ENCODE measurements at places on chromosomes 2 and 18.

DNA sequence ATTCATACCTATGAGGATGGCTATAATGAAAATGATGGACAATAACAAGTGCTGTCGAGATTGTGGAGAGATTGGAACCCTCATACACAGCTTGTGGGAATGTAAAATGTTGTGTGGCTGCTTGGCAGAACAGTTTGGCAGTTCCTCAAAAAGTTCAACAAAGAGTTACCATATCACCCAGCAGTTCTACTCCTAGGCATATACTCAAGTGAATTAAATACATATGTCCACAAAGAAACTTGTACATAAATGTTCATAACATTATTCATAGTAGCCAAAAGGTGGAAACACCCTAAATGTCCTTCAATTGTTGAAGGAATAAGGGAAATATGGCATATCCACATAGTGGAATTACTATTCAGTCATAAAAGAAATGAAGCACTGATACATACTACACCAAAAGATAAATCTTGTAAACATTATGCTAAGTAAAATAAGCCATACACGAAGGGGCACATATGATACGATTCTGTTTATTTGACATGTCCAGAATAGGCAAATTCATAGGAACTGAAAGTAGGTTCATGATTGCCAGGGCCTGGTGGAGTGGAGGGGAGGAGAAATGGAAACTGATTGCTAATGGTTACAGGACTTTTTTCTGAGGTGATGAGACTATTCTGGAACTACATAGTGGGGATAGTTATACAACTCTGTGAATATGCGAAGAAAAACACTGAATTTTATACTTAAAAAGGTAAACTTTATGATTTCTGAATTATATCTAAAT, 92.1 kb downstream of the ADAM23 start:
- no peak for DNase-seq

DNA sequence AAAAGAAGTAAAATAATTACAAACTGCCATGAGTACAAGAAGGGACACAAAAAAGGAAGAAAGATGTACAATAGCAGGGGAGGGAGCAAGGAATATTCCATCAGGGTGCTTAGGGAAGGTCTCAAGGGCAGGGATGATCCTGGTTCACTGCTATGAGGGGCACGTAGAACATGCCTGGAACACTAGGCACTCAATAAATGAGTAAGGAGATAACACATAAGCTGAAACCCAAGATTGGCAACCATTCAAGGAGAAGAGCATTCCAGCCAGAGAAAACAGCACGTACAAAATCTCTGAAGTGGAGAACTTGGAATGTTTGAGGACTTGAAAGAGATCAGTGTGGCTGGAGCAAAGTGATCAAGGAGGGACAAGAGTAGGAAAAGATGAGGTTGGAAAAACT, 103.2 kb downstream of the FAM161A start:
- no peak for DNase-seq

- peak; percentile 20 for DNase-seq
Measured at GRCh38 chr2:46615986-46616485, 136.7 kb downstream of the TMEM247 start.

DNA sequence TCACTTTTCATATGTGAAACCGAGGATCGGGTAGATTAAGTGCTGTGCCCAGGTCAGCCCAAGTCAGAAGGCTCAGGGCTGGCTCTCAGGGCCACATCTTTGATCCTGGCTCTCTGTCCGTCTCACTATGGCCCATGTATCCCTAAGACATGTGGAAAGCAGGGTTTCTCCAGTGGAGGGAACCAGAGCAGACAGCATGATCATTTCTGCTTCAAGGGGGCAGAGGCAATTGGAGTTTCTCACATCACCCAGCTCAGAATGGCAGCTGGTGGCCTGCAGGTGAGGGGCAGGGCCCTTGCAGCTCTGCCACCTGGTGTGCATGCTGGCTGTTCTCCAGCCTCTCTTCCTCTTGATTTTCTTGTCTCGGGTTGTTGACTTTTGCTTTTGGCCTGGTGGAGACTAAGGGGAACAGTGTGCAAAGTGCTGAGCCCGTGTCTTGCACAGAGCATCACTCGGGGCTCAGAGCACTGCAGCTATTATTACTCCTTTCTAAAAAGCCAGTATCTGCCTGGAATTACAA, 27.0 kb downstream of the LDLRAD4 start:
- DNase-seq: no peak

DNA sequence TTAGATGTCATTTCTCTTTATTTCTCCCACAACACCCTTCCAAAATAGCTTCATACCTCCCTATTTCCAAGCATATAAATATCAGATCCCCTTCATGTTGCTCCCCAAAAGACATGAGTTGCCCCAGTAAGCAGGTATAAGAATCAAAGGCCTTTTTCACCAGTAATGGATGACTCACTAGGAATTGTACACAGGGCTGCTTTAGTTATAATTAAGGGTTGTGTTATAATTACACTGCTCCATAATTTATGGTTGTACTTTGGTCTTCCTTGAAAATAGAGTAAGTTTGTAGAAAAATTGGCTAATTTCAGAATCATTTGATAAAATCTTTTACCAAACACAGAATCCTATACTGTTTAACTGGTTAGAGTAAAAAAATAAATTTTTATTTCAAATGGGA, 8.8 kb upstream of the AQP4 start:
- DNase-seq: no peak

GRCh38 chr2:3532941-3533340, 13.6 kb upstream of the ADI1 start:
- no peak for DNase-seq

- DNase-seq: no peak
Measured at GRCh38 chr2:238320648-238321281, 447 bp downstream of the TRAF3IP1 start.

DNA sequence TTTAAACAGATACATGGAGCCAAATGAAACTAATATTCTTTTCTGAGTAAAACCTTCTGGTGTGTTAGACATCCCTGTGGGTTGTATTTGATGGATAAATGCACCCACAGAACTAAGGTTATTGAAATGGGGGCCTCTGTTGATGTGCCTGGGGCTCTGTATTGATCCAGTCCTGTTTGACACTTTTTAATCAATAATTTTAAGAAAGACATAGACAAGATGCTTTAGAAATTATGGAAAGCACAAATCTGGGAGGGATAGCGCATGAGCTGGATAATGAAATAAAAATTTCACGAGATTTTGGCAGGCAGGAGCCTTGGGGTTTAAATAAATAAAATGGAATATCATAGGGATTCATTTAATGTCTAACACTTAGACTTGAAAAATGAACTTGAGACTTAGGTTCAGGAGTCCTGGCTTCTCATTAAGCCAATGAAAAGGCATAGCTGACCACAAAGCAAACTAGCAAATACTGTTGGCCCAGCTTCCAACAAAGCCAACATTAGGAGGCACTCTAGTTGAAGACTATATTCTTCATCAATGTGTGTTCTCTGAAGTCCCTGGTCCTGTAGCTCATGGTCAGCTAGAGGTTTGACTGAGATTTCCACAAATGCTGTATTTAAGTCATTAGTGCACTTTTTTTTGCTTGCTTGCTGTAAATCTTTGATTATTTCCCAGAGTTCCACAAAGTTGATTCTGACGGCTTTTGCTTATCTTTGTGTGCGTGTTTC, 64.2 kb upstream of the SH3RF3 start:
- DNase-seq: no peak

- DNase-seq: no peak
Measured at GRCh38 chr2:239012228-239012627, 164.3 kb downstream of the TWIST2 start.

- no peak for DNase-seq
Measured at GRCh38 chr2:8367833-8368232, 314.0 kb upstream of the ID2 start.

DNA sequence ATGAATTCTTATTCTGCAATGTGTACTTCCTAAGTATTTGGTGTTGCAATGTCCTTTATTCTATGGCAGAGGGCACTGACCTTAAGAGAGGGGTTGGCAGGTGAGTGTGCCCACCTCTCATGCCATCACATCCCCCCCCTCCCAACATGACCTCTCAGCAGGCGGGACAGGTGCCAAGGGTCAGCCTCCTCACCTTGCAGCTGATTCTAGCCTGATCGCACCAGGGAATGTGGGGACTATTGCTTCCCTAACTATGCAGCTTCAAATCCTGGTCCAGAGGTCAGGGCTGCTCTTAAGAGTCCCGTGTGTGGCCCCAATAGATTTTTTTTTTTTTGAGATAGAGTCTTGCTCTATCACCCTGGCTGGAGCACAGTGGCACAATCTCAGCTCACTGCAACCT, 9.5 kb downstream of the HJURP start:
- DNase-seq: no peak

GRCh38 chr2:181891258-181891965, at the start of gene ITPRID2:
Gene ITPRID2 (plus strand): TSS chr2:181891730. CDS start chr2:181892067, 337 bp downstream.
- DNase-seq: peak; percentile 75

Measured in activated CD4-positive, alpha-beta T cell treated with anti-CD3 and anti-CD28 coated beads for 48 hours (primary cell).